ENCODE measurements at places on chromosomes 13 and 19. TPM values are rescaled to one million over a fixed set of nuclear protein-coding genes. Genes with fewer than 3 reads are reported as not detected.

Gene PSG3
- not detected for total RNA-seq

Gene FAM216B
- total RNA-seq: not detected

Gene PROZ
- total RNA-seq: not detected

Gene SHISA2
- total RNA-seq: 8.9 TPM

Gene CLIP3
- total RNA-seq: 2.5 TPM

Gene ZNF570
- 3.2 TPM for total RNA-seq

Gene PRODH2
- total RNA-seq: not detected

Gene ANKLE1
- total RNA-seq: 2.5 TPM

Measured in suprapubic skin (tissue), 4 donors.